ENCODE measurements at places on chromosomes 12 and 14. TPM values are rescaled to one million over a fixed set of nuclear protein-coding genes. Genes with fewer than 3 reads are reported as not detected.

GRCh38 chr14:103121846-103122584, 1.2 kb upstream of the TNFAIP2 start:
- peak; percentile 87 for DNase-seq

DNA sequence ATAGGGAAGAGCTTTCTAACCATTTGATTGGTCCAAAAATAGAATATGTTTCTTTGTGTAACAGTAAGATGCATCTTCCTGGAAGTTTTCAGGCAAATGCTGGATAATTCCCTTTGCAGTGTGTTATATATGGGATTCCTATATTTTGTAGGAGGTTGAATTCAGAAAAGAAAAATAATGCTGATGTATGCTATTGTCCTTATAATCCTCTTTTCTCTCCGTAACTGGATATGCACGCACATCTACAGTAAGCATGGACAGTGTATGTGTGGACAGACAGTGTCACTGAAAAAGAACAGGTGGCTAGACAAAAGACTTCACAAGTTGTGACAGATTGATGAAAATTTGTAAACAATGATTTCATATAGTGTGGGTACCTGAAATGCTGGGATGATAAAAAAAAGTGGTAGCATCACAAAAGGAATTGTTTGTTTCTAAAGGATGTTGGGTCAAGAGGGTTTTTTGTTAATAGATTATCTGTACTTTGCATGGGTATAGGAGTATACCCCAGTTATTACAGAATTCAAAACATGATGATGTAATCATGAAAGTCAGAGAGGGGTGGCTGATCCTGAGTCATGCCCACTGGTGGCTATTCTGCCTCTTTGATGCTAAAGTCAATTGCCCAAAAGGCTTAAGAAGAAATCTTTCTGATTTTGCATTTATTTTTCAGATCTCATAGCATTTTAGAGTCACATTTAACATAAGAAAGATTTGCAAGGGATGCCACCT, 160.7 kb upstream of the TMTC1 start:
- no peak for DNase-seq

GRCh38 chr12:1226951-1227350, 235.9 kb downstream of the ERC1 start:
- no peak for DNase-seq

DNA sequence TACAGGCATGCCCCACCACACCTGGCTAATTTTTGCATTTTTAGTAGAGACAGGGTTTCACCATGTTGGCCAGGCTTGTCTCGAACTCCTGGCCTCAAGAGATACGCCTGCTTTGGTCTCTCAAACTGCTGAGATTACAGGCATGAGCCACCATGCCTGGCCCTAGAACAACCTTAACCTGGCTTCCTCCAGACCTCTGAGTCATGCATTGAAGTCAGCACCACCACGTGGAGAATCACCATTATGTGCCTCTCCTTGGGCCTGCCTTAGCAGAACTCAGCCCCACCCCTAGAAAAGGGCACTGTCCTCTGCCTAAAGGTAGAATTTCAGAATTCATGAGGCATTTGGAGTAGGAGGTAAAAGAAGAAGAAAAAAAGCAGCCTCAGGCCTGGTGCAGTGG, 49.0 kb downstream of the LIMA1 start:
- DNase-seq = no peak

GRCh38 chr12:31880340-31880739, 78.9 kb upstream of the RESF1 start:
- no peak for DNase-seq

The ANO2 gene
- polyA plus RNA-seq = 2.9 TPM

DNA sequence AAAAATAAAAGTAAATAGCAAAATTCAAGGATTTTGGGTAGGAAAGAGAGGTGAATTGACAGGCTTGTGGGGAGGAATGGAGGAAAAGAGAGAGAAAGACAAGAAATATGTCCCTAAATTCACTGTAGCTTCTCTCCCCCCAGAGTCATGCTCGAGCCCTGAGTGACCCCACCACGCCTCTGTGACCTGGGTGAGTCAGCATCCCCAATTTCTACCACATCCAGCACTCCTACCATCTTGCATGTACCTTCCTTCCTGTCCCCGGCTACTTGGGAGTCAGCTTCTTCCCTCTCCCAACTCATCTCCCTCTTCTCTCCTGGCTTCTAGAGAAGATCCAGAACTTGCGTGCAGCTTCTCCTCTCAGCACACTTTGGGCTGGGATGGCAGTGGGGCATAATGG, 9.8 kb downstream of the ZNF219 start:
- DNase-seq = no peak

The CCDC177 gene
- not detected for polyA plus RNA-seq

GRCh38 chr14:97267509-97267908, 470.3 kb downstream of the VRK1 start:
- DNase-seq = no peak

DNA sequence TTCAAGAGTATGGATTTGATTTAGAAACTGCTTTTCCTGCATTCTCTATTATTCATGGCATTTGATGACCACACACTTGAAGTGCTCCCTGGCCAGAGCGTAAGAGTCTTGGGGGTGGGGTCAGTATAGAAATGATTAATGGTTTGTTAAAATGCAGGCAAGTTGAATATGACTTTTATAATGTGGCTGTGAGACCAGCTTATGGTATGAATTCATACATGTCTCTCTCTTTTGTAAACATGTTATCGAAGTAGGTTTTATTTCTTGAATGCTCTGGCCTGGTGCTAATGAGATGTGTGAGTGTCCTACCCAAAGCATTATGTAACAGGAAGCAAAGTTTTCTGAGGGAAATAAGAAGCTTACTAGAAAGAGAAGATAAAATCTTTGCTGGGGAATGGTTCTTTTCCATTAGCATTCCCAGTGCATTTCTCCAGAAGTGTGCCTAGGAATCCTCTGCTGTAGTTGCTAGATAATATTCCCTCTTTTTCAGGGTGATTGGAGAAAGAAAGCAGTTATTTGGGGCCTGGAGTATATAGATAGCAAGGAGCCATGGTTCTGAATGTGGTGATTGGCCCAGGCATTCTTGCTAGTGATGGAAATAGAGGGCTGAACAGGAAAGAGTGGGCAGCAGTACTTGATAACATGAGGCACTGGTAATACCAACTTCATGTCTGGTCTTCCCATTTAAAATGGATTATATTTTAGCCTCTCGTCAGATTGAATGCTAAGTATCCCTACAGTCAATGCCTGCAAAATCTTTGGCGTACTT, 289.7 kb downstream of the RAD51B start:
- no peak for DNase-seq

DNA sequence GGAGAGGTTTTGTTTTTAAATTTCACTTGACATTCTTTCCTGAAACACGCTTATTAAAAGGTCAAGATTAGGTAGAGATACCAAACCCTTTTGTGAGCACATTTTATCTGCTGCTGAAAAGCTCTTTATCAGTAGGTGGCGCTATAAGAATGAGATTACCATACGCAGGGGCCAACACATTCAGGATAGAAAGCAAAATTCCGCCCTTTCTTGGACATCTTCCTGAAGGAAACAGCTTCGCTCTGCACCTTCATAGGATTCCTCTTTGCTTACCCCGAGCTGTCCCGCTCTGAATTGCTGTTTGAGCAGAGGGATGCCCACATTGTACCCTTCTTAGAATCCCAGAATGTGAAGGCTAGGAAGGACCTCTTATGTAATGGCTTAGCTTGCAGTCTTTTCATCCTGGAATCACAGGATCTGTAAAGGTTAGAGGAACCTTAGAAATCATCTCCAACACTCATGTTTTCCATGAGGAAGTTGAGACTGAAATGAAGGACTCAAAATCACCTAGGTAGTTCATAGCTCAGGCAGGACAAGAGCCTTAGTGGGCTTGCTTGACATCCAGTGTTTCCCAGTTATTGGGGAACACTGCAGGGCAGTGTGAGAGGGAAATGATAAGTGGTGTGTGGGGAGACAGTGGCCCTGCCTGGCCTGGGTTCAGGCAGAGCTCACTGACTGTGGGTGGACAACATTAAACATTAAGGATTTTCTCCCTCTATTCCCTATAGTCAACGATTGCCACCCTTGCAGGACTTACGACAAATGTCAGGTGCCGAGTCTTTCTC, 38.7 kb upstream of the CRY1 start:
- DNase-seq = peak; percentile 33

- peak; percentile 7 for DNase-seq
Measured at GRCh38 chr14:89688507-89689211, 265.9 kb downstream of the EFCAB11 start.

- DNase-seq = no peak
Measured at GRCh38 chr12:47079468-47079980, at the start of the genes AMIGO2 and PCED1B. TSS of gene AMIGO2 (minus strand) at chr12:47079959. CDS start at chr12:47079002, 957 bp downstream. TSS of gene PCED1B (plus strand) at chr12:47079621. CDS start at chr12:47235064, 155,443 bp downstream.

GRCh38 chr12:70590549-70591226, 46.5 kb downstream of the PTPRB start:
- DNase-seq = no peak

- no peak for DNase-seq
Measured at GRCh38 chr14:103223818-103224352, 100.6 kb downstream of the TNFAIP2 start.

DNA sequence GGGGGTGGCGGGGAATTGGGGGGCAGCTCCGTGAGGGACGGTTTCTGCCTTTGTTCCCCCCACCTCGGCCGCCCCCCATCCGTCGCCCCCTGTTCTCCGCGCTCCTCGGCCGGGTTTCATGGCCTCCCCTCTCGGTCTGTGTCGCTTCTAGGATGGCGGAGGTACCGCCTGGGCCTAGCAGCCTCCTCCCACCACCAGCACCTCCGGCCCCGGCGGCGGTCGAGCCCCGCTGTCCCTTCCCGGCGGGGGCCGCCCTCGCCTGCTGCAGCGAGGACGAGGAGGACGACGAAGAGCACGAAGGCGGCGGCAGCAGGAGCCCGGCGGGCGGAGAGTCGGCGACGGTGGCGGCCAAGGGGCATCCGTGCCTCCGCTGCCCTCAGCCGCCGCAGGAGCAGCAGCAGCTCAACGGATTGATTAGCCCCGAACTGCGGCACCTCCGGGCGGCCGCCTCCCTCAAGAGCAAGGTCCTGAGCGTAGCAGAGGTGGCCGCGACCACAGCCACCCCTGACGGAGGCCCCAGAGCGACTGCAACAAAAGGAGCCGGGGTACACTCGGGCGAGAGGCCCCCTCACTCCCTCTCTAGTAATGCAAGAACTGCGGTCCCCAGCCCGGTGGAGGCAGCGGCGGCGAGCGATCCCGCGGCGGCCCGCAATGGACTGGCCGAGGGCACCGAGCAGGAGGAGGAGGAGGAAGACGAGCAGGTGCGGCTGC, 575 bp downstream of the NAA30 start:
- DNase-seq = no peak

The C3AR1 gene
- polyA plus RNA-seq = 13.3 TPM

DNA sequence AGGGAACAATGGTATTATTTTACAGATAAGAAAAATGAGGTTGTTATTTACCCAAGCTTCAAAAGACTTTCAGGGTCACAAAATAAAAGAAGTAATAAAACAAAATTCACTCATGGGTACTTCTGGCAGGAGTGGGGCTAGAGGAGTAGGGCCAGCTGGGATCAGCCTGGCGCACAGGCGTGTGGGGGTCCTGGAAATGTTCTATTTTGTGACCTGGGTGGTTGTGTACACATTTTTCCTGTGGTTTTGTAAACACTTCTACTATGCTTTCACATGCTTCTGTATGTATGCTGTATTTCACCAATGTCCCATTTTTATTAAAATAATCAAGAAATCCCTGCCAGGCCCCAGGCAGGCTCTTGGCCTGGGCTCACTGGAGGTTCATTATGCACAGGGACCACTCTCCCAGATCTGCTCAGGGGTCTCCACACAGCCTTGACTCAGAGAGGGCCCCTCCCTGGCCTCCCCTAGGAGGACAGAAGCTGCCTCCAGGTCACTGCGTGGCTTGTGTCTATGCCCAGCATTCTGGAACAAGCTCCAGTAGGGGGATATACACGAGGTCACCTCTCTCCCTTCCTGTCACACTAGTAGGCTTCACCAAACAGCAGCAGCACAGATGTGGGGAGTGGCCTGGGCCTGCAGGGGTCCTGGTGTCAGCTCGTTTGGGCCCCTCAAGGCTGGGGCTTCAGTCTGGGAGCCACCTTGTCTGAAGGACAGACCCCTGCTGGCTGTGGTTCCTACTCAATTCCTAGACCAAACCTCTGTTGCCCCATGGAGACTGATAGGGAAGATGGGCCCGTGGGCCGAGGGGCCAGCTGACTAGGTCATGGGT, 37.8 kb downstream of the ANAPC7 start:
- no peak for DNase-seq

GRCh38 chr12:18827913-18828312, 90.0 kb downstream of the CAPZA3 start:
- no peak for DNase-seq

The CLEC4E gene
- polyA plus RNA-seq = 3.6 TPM

GRCh38 chr12:127963933-127964332, 303.0 kb upstream of the TMEM132C start:
- DNase-seq = no peak

- DNase-seq = no peak
Measured at GRCh38 chr12:8080120-8080519, 2.0 kb upstream of the NECAP1 start.

The RHOJ gene
- 33.6 TPM for polyA plus RNA-seq

- DNase-seq = no peak
Measured at GRCh38 chr12:6489449-6489848, 3.6 kb downstream of the MRPL51 start.

DNA sequence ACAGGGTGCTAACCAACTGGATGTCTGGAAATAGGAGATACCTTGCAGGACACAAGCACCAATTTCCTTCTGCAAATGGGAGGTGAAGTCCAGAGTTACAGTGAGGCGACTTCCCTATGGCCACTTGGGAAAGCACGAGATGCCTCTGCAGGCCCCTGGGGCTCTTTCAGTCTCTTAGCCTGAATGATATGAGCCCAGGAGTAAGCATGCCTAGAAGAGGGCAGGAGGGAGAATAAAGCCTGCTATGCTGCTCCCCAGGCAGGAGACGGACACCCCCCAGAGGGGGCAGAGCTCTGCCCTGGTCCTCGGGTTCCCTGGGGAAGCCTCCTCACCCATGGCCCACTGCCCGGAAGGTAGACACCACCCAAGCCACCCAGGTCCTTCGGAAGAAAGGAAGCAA, 105.1 kb downstream of the GCH1 start:
- DNase-seq = no peak

DNA sequence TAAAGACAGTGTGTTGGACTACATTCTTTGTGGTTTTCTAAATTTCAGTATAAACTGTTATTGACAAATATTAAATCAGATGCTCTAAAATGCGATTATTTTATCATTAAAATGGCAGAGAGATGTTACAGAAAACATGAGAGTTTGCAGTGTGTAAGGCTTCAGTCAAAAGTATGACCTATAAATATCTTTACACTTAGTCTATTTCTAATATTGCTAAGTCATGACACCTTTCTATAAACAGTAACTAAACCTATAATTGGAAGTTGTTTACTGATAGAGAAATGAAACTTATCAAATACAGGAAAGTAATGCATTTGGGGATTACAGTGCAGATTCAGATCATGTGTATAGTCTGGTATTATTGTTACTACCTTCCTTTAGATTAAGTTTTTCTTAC, 68.9 kb upstream of the YARS2 start:
- DNase-seq = no peak

GRCh38 chr12:28162697-28163096, 27.6 kb upstream of the CCDC91 start:
- no peak for DNase-seq

The KRT6C gene
- not detected for polyA plus RNA-seq

DNA sequence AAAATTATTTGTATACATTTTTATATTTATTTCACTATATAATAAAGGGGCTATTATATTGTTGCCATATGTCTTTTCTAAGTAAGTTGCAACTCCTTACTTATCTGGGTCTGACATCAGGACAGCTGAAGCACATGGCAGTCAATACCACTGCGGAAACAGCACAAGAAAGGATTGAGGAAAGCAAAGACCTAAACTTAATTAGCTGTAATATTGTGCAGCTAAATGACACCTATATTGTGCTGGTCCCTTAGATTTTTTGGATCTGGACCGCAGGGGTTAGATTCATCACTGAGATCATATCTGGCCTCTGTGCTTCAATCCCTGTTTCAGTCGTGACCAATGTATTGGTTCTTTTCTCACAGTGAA, 359.6 kb upstream of the DIO2 start:
- no peak for DNase-seq

The VAMP1 gene
- 16.7 TPM for polyA plus RNA-seq
